Neural crest cell (in vitro differentiated cells): ENCODE measurements at places on chromosomes 13 and 19. TPM values are rescaled to one million over a fixed set of nuclear protein-coding genes. Genes with fewer than 3 reads are reported as not detected.

GRCh38 chr13:23684647-23685046, 114.4 kb downstream of the TNFRSF19 start:
- H3K27ac ChIP-seq = no peak overlapping the region
- no peak for DNase-seq
- no peaks in the 10 kb centered on the region for H3K27me3 ChIP-seq
- no peak overlapping the region for H3K4me3 ChIP-seq
- no peaks in the 10 kb centered on the region for H3K4me1 ChIP-seq
- H3K36me3 ChIP-seq = peaks cover 10% of the 10 kb centered on the region

DNA sequence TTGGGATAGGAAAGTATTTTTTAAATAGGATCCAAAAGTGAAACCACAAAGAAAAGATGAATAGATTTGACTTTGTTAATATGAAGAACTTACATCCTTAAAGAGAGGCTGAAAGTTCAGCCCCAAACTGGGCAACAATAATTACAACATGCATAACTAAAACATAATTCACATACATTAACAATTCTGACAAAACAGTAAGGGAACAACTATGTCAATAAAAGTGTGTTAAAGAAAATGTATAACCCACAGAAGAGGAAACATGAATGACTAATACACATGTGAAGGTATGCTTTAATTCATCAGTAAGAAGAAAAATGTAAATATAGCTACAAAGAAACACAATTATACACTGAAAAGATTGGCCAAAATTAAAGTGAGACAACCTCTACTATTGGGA, 1597.6 kb upstream of the MIR17HG start:
- no peaks in the 10 kb centered on the region for H3K36me3 ChIP-seq
- DNase-seq = no peak
- no peak overlapping the region for H3K4me3 ChIP-seq
- no peak overlapping the region for H3K27ac ChIP-seq
- H3K4me1 ChIP-seq = peaks cover 9% of the 10 kb centered on the region

DNA sequence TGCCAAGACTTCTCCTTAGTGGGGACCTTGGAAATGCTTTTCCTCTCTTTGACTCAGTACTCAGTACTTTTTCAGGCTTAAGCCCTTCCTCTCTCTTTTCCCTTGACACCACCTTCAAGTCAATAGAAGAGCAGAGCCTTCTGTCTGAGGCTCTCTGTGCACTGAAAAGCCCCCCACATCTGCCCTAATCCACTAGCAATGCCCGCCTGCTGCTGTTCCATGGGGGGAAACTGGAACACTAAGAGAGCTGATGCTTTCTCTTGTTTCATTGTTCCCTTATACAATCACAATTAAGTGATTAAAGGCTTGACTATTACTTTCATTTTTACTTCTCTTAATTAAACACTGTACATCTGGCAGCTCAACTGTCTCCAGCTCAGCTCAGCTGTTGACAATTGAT, 254.5 kb downstream of the SLITRK6 start:
- no peak for DNase-seq
- no peaks in the 10 kb centered on the region for H3K4me1 ChIP-seq
- peaks cover 5% of the 10 kb centered on the region for H3K36me3 ChIP-seq
- H3K27me3 ChIP-seq = no peaks in the 10 kb centered on the region
- H3K4me3 ChIP-seq = no peak overlapping the region

DNA sequence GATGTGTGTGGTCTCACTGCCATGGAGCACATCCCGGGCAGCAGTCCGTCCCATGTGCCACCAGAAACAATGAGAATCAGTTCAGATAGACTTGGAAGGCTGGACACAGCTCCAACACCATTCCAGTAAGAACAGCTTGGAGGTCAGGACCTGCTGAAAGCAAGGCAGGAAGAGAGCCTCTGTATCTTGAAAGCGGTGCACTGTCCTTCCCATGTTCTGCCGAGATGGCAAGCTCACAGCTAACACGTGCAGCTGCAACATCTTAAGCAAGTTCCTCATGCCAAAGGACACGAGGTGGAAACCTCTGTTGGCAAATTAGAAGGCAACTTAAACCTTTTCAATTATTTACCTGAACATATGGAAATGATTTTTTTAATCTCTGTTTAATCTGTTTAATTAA, 175.4 kb downstream of the DLEU7 start:
- no peak overlapping the region for H3K27ac ChIP-seq
- H3K36me3 ChIP-seq = no peaks in the 10 kb centered on the region

DNA sequence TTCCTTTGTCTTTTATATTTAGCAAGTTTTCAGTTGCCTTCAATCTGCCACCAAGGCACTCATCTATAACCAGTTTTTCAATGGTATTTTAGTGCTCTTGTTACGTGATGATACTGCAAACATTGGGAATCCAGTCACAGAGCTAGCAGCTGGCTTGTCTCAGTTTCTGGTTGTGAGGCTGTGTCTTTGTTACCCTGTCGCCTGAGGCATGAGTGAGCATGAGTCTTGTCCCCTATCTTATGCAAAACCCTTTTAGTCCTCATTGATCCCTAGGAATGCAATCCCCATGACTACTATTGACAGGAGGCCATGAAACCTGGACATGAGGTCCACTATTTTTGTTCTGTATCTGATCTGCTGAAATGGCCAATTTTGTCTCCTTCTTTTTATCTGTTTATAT, 391.0 kb downstream of the LMO7 start:
- H3K36me3 ChIP-seq = no peaks in the 10 kb centered on the region
- no peak overlapping the region for H3K27ac ChIP-seq
- peaks cover 13% of the 10 kb centered on the region for H3K4me1 ChIP-seq
- no peaks in the 10 kb centered on the region for H3K27me3 ChIP-seq
- DNase-seq = no peak

DNA sequence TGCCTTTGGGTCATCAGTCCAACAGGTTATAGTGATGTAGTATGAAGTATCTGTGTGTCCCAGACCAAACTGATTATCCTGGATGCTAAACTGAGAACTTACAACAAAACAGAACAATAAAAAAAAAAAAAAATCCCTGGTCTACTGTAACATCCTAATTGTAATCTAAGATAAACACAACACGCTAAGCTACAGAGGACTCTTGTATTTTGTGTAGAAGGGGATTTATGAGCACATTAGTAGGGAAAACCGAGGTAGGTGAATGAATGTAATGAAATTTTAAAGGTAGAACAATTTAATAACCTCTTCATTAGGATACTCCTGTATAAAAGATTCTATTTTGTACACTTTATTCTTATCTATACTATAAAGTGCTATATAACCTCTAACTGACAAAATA, 424.1 kb downstream of the NDFIP2 start:
- H3K27ac ChIP-seq = no peak overlapping the region
- no peaks in the 10 kb centered on the region for H3K27me3 ChIP-seq
- DNase-seq = no peak

DNA sequence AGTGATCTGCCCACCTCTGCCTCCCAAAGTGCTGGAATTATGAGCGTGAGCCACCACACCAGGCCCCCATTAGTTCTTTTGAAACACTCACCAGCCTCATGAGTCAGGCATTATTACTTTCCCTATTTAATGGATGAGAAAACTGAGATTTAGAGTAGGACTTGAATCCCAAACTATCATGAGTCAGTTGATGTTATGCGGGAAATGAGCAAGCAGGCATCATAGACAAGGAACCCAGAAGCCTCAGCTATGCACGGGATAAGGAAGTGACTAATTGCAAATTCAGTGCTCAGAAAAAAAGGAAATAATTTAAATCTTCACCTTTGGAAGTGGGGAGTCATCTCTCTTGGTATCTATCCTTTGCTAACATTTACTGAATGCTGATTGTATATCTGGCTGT, 217.5 kb downstream of the ABCC4 start:
- H3K4me1 ChIP-seq = no peaks in the 10 kb centered on the region
- no peak overlapping the region for H3K27ac ChIP-seq
- peaks cover 6% of the 10 kb centered on the region for H3K36me3 ChIP-seq
- no peak overlapping the region for H3K4me3 ChIP-seq
- DNase-seq = no peak

GRCh38 chr13:39510316-39510695, 92.7 kb downstream of the LHFPL6 start:
- H3K4me1 ChIP-seq = peaks cover 37% of the 10 kb centered on the region
- no peaks in the 10 kb centered on the region for H3K36me3 ChIP-seq
- no peak for DNase-seq

DNA sequence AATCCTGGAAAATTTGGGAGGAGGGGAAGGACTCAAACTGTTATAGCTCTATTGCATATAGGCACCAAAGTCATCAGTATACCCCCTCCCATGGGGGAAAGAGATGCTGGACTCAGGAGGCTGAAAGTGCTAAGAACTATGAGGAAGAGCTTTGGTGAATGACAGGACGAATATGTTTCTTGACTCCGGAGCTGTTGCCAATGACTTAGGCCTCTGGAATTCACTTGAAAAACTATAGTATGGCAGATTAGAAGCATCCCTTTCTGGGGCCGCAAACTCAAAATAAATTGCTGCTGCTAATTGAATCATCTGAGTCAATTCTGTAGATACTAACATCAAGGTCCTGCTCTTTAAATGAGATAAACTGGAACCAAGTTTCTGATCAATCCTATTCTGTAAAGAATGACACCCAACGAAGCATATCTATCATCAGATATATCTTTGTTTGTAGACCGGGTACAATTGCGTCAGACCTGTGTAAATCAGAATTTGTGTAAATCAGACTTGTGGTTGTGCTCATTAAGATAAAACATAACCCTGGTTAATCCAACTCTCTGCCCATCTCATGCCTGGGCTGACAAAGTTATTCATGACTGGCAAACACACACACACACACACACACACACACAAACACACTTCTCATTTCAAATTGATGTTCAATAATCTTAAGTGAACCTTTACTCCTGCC, 1793.8 kb upstream of the PCDH20 start:
- H3K36me3 ChIP-seq = no peaks in the 10 kb centered on the region
- H3K4me1 ChIP-seq = no peaks in the 10 kb centered on the region
- no peaks in the 10 kb centered on the region for H3K27me3 ChIP-seq

DNA sequence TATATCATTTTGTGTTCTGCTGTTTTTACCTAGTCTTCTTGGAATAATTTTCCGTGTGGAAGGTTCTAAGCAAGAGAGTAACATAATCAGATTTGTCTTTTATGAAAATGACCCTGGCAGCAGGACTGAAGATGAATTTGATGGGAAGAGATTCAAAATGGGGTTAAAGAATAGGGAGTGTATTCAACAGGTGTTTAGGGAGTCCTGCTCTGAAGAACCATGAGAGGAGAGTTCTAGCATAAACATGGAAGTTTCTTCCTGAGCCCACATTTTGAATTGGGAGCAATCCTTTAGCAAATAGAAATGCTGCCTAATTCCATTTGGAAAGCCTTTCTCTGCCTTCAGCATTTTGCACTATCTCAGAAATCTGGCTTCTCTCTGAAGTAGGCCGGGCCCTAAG, 127.0 kb downstream of the CDK8 start:
- peaks cover 30% of the 10 kb centered on the region for H3K4me1 ChIP-seq
- H3K27me3 ChIP-seq = no peaks in the 10 kb centered on the region
- H3K27ac ChIP-seq = no peak overlapping the region
- H3K4me3 ChIP-seq = no peak overlapping the region
- no peak for DNase-seq

DNA sequence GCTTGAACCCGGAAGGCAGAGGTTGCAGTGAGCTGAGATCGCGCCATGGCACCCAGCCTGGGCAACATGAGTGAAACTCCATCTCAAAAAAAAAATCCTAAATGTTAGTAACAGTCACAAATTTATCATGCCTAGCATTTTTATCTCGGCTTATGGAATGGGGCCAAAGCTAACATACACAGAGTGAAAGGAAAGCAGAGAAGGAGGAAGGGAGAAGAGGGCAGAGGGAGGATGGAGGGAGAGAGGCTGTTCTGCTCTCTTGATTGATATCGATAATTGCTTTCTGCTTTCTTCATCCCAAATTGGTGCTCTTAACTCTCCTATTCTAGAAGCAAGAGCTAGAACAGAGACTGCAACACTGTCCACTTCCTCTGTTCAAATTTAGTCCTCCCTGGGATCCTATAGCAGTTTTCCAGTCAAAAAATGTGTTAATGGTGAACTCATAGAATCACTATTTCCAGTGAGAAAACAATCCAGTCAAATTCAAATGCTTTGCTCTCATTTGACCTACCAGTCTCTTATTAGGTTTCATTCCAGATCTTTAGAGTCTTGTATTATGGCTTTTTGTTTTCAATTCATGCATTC, 15.8 kb upstream of the TUBGCP3 start:
- peaks cover 24% of the 10 kb centered on the region for H3K4me1 ChIP-seq
- no peak for DNase-seq
- H3K27me3 ChIP-seq = peaks cover 21% of the 10 kb centered on the region
- H3K27ac ChIP-seq = no peak overlapping the region
- no peak overlapping the region for H3K4me3 ChIP-seq
- no peaks in the 10 kb centered on the region for H3K36me3 ChIP-seq

GRCh38 chr13:34340534-34340933, 522.6 kb downstream of the RFC3 start:
- no peak for DNase-seq
- H3K4me1 ChIP-seq = peaks cover 12% of the 10 kb centered on the region
- no peaks in the 10 kb centered on the region for H3K27me3 ChIP-seq
- no peak overlapping the region for H3K27ac ChIP-seq
- H3K36me3 ChIP-seq = no peaks in the 10 kb centered on the region
- H3K4me3 ChIP-seq = no peak overlapping the region

DNA sequence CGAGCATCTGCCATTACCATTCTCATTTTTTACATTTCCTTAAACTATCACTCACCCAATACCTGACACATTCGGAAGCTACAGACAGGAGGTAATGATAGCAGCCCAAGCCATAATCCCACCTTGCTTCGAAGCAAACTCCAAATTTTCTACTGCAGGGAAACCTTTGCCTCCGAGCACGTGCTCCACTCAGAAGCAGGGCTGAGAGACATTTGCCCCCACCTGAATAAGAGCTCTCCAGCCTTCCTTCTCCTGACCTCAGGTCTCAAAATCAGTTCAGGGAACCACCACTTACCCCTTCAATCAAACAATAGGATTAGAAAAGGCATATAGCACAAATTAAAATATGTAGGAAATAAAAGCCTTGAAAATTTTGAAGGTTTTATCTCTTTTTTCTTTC, 2.3 kb upstream of the DACH1 start:
- H3K4me1 ChIP-seq = peaks cover 41% of the 10 kb centered on the region
- DNase-seq = no peak
- H3K27me3 ChIP-seq = peaks cover 48% of the 10 kb centered on the region
- no peaks in the 10 kb centered on the region for H3K36me3 ChIP-seq

The LILRA2 gene
- total RNA-seq = not detected in 2 replicates

The IL12RB1 gene
- not detected in 2 replicates for total RNA-seq

The APC2 gene
- total RNA-seq = 39.2 and 43.0 TPM in 2 replicates

The PNMA8B gene
- total RNA-seq = 4.6 and 5.3 TPM in 2 replicates

The ZFP30 gene
- total RNA-seq = 31.8 TPM in 2 replicates
